Sciatic nerve (tissue), 2 donors: ENCODE measurements at places on chromosomes 2 and 18.

DNA sequence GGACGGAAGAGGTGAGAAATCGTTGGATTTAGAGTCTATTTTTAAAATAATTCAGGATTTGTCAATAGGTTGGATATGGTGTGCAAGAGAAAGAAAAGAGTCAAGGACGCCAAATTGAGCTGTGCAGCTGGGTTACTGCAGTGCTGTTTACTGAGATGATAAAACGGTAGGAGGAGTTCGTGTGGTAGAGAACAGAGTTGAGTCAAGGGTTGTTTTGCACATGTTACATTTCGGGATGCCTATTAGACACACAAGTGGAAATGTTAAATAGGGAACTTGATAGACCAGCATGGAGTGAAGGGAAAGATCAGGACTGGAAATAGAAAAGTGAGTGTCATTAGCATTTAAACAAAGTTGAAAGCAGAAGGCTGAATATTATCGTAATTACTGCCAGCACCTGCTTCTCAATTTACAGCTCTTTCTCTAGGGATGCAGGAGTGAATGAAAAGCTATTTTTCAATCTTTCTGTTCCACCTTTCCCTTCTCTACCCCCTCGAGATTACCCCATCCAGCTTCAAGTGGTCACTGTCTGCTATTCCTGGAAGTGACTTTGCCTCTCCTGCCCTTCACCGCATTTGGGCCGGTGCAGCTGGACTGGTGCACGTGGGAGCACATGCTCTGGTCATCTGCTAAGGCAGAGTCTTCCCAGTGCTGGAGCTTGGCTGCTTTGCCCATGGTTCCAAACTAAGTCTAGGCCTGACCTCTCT is 30.3 kb downstream of the GPR75 start:
- no peak for DNase-seq

- no peak for DNase-seq
These were observed 1.8 kb downstream of the CDK5R2 start for GRCh38 chr2:218961229-218961628.

- no peak for DNase-seq
These were observed 257.2 kb downstream of the SRBD1 start for GRCh38 chr2:45353879-45354278.

GRCh38 chr18:40866968-40867367 is 1088.1 kb upstream of the PIK3C3 start:
- DNase-seq = no peak

DNA sequence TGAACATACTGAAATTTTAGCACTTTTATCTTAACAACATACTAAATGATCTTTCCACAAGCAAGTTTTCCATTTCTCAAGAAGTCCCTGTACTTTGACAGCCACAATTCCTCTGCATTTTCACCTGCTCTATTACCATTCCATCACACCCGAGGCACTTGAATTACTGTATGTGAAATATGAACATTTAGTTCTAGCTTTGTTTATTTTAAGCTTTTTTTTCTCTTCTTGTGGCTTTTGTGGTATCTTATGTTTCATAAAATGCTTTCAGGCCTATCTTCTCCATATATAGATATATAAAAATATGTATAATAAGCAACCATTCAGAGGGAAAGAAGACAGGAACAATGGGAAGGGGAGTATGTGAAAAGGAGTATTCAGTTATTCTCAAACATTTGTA is 693.9 kb downstream of the SATB2 start:
- no peak for DNase-seq

GRCh38 chr2:66596256-66596655 is 161.3 kb downstream of the MEIS1 start:
- no peak for DNase-seq

GRCh38 chr2:15929861-15930260 is 10.5 kb upstream of the MYCN start:
- no peak for DNase-seq

DNA sequence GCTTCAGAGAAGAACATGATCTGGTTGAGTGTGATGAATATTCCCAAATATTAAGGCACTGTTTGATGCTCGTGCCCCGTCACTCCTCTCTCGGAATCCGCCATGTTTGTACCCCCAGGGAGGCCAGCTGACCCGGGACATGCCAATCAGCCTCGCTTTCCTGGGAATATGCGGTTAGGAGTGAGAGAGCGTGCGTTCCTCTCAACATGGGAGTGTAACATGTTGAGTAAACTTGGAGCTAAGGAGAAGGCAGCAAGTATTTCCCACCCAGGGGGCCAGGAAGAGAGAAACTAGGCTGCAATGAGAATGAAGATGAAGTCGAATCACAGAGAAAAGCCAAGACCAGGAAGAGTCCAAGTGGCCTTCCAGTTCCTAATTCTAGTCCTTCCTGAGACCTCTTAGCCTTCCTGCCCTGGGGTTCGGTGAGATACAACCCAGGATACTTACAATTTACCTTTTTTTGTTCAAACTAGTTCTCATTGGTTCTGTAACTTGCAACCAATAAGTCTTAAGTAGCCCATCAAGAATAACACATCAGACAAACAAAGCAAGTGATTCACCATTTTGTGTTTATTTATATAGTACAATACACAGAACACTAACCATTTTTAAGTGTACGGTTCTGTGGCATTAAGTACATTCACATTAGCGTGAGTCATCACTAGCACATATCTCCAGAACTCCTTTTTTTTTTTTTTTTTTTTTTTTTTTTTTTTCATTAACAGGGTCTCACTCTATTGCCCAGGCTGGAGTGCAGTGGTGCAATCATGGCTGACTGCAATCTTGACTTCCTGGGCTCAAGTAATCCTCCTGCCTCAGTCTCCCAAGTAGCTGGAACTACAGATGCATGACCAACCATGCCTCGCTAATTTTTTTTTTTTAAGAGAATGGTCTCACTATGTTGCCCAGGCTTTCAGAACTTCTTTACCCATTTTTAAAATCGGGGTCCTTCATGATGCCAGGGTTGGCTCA is 36.4 kb upstream of the SLC1A4 start:
- no peak for DNase-seq

- DNase-seq = no peak
These were observed 159.1 kb upstream of the LHCGR start for GRCh38 chr2:48914477-48915089.

- DNase-seq = no peak
These were observed 16.7 kb downstream of the CPSF3 start for GRCh38 chr2:9440058-9440727.

DNA sequence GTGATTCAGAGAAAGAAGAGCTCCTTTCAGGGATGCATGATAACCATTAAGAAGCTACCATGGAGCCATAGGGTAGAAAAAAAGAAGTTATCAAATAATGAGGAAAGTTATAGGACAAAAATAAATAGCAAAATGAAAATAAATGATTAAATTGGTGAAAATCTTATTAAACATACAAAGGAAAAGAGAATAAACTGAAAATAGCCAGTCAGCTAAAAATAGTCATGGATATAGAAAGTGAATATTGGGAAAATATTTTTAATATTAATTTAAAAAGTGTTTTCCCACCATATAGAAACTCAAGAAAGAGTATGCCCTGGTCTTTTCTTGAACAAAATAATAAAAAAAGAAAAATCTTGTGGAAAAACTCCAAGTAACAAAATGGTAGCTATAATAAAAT is 209.2 kb upstream of the CDH19 start:
- no peak for DNase-seq

- no peak for DNase-seq
These were observed 1.5 kb upstream of the TTC39C start for GRCh38 chr18:24013051-24013450.

DNA sequence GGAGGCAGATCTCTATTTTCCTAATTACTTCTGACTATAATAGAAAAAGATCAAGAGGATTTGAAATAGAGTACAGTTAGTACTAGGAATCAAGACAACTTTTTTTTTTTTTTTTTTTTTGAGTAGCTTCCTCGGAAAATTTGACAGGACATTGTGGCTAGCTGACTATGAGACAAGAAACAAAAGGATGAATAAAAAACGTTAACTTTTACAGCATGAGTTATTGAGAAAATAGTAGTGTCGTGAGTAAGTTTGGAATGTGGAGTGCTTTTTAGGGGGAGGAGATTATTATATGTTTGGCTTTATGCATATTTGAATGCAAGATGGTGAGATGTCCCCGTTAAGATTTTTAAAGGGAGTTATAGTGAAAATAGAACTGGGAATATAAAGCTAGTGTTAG is 27.7 kb upstream of the CPS1 start:
- DNase-seq = no peak

GRCh38 chr2:171147081-171147480 is 13.6 kb downstream of the TLK1 start:
- DNase-seq = no peak

GRCh38 chr2:234490271-234491091 is 6.4 kb downstream of the ARL4C start:
- no peak for DNase-seq

- no peak for DNase-seq
These were observed 535.5 kb upstream of the ID2 start for GRCh38 chr2:8146132-8147005.

GRCh38 chr2:224608104-224608503 is 22.9 kb upstream of the CUL3 start:
- no peak for DNase-seq

DNA sequence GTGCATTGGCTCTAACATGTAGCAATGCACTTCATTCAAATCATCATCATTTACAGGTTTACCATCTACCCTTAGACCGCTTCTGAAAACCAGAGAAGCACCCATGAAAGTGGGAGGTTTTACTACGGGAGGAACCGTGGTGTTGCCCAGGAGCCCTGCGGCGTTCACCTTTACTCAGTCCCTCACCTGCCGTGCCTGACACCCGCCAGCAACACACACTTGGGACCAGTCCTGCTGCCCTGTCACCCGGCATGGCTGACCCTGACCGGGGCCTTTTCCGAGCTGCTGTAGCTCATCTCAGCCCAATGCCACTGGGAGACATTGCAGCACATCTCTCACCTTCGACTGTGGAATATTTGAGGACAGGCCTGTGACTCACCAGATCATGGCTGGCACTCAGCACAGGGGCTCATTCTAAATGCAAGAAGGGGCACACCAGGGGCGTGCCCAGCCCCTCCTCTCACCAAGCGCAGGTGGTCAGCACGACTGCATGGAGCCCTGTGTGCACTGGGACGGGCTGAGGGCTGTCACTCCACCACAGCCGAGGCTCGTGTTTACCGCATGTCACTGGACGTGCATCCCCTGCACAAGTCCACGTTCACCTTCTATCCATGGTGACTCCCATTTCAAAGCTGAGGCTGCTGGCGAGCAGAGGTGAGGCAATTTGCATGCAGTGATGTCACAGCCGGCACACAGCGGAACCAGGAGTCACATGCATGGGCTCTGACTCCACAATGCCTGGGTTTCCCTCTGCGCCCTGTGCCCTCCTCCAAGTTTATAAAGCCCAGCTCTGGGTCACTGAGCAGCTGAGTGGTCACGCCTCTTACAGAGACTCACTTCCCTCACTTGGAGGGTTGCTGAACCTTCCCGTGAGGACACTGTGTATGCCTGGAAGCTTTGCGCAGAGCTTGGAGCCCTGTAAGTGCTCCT is 76.7 kb upstream of the SNTG2 start:
- DNase-seq = peak; percentile 49

DNA sequence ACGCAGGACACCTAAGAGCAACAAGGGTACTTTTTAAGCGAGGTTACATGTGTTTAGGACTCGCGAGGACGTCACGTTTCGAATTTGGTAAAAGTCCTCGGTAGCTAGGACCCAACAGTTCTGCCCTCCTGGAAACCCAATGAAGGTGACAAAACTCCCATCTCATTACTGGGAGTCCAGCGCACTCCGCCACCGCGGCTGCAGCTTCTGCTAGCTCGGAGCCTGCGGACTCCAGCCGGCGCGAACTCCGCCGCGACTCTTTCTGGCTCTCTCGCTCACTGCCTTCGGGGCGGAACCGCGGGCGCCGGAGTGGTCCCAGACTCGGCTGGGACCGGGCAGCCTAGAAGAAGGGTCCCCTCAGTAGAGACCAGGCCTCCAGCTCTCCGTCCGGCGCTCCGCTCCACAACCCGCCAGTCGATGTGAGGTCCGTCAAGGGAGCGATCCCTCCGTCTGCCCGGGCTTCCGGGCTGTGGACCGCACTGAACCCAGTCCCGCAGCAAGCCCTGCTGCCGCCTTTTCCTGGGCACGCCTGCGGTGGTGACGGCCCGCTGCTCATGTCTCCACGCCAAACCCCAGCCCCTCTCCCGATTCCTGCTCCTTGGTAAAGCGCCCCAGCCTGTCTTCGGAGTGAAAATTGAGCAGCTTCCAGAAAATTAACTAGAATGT is 3.0 kb upstream of the OSR1 start:
- DNase-seq = no peak

DNA sequence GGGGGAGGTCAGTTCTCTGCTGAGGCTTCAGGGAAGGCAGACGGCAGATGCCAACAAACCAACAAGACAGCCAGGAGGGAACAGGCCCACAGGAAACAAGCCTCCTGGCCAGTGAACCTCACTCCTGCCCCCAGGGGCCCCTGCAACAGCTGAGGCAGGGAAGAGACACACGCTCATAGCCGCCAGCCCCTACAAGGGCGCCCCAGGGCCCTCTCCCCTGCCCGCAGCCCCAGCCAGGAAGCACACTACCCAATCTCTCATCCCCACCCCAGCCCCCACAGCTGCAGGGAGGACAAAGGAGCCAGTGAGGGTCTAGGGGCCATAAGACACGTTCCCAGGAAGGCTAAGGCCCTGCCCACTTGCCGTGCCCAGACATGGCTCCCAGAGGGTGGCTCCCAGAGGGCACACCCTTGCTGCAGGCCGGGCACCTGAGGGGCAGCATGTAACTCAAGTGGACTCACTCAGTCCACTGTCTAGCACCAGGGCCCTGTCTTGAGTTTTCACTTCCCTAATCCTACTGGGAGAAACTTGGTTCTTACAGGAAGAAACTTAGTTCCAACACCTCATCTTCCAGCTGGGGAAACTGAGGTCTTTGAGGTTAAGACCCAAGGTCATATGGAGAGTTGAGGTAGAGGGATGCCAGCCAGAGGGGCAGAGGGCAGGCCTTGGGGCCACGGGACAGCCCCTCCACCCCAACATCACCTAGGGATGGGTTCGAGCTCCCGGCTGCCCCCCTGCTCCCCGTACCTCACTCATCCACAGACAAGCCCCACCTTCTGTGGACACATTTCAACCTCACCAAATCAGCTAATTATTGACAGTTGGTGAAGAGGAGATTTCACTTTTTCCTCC is 37.3 kb downstream of the EMX1 start:
- DNase-seq = no peak

- no peak for DNase-seq
These were observed 28.4 kb upstream of the KLHL14 start for GRCh38 chr18:32801228-32801627.

DNA sequence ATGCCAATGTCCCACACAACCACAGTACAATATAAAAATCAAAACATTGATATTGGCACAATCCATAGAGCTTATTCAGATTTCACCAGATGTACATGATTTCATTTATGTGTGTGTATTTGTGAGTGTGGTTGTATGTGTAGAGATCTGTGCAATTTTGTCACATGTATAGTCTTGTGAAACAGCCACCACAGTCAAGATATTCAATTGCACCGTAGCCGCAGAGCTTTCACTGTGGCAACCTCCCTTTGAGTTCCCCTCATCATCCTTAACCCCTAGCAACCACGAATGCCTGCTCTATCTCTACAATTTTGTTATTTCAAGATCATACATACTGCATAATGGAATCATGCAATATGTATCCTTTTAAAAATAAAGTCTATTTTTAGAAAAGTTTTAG is 391.3 kb downstream of the SETBP1 start:
- no peak for DNase-seq
